ENCODE measurements at places on chromosomes 3 and 15. TPM values are rescaled to one million over a fixed set of nuclear protein-coding genes. Genes with fewer than 3 reads are reported as not detected.

Gene ANAPC13
- 70.0 TPM for total RNA-seq

DNA sequence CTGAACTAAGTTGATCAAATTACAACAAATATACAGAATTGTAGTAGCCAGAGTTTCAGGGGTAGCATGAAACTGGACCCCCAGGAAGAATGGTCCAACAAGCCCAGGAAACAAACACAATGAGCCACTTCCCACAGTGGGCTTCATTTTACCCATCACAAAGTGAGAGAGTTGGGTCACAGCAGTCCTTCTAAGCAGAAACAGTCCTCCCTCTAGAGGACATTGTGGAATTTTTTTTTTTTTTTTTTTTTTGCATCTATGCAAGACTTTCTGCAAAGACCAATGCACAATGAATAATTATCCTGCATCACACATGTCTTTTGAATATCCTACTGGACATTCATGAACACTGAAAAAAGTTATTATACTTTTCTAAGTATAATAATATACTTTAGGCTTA is 73.8 kb upstream of the ATP13A5 start:
- H3K36me3 ChIP-seq: no peaks in the 10 kb centered on the region
- no peak overlapping the region for H3K27ac ChIP-seq
- no peak overlapping the region for H3K4me3 ChIP-seq

GRCh38 chr15:84151205-84151931 is 84.2 kb upstream of the GOLGA6L4 start:
- H3K36me3 ChIP-seq: no peaks in the 10 kb centered on the region
- no peak overlapping the region for H3K27ac ChIP-seq
- no peak for DNase-seq
- H3K4me3 ChIP-seq: no peak overlapping the region

DNA sequence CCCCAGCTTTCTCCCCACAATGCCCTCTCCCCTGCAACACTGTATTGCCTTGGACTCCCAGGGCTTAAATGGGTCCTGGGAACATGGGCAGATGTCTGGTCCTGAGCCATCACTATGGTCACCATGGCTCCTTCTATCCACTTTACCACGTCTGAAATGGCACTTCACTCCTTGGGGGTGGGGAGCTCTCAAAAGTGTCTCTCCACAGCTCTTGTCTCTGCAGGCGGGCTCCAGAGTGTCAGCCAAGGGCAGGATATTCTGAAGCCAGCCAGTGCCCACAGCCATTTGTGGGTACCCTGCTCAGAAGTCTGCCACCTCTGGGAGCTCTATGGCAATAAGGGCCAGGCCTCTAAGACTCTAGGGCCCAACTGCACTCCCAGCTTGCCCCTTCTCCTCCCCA is 163.9 kb downstream of the PPM1L start:
- H3K4me3 ChIP-seq: no peak overlapping the region
- H3K27me3 ChIP-seq: no peaks in the 10 kb centered on the region
- H3K36me3 ChIP-seq: no peaks in the 10 kb centered on the region
- peaks cover 14% of the 10 kb centered on the region for H3K4me1 ChIP-seq
- no peak for DNase-seq

Gene CNTN3
- 2.2 TPM for total RNA-seq

Measured in glutamatergic neuron (in vitro differentiated cells).